ENCODE measurements at places on chromosomes 4 and X.

- DNase-seq: no peak
These were observed 73.6 kb downstream of the GABRB1 start for GRCh38 chr4:47104986-47105385.

- DNase-seq: no peak
These were observed 396.0 kb downstream of the PDGFC start for GRCh38 chr4:156575430-156576073.

DNA sequence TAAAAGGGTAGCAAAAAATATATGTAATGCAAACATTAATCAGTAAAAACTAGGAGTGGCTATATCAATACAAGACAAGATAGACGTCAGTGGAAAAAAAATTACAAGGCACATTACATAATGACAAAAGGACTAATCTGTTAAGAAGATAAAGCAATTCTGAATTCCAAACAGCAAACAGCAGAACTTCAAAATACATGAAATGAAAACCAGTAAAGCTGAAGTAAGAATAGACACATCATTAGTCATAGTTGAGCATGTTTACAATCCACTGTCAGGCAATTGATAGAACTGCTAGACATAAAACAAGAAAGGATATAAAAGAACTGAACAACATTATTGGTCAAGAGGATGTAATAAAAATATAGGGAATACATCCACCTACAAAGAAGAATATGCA lies 12.2 kb downstream of the SULT1B1 start:
- no peak for DNase-seq

- no peak for DNase-seq
These were observed 70.2 kb downstream of the CLDN22 start for GRCh38 chr4:183249854-183250253.

- no peak for DNase-seq
These were observed 122.5 kb downstream of the ADAMTS3 start for GRCh38 chr4:72446353-72447055.

DNA sequence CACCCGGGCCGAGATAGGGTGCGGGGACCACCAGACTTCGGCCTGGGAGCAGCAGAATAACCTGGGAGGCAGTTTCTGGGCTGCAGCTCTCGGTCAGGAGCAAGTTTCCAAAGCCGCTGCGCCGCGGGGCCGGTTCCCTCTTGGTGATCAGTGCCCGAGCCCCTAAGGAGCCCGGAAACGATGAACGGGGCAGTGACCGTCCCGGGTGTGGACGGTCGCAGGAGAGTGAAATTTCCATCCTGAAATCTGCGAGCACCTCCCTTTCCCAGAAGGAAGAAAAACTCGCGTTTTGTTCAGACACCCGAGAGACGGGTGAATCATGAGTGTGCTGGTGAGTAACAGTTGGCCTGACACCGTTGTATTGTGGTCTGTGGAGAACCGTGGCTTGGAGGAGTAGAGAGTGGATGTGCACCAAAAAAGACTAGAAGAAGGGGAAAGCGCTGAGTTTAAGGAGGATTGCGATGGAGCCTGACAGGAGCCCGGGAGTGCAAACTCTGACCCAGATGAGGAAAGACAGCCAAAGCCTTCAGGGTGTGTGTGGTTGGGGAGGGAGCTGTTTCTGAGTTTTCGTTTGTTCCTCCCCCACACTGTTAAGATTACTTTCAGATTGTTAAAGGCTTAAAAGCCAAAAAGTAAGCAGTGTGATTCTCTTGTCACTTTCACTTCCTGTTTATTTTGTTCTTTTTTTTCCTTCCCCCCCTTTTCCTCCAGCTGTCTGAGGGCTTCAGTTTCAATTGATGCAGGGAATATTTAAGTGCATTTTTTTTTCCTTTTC lies 828 bp downstream of the MCUB start:
- peak; percentile 76 for DNase-seq

- no peak for DNase-seq
These were observed 68.3 kb upstream of the CNKSR2 start for GRCh38 chrX:21305799-21306336.

DNA sequence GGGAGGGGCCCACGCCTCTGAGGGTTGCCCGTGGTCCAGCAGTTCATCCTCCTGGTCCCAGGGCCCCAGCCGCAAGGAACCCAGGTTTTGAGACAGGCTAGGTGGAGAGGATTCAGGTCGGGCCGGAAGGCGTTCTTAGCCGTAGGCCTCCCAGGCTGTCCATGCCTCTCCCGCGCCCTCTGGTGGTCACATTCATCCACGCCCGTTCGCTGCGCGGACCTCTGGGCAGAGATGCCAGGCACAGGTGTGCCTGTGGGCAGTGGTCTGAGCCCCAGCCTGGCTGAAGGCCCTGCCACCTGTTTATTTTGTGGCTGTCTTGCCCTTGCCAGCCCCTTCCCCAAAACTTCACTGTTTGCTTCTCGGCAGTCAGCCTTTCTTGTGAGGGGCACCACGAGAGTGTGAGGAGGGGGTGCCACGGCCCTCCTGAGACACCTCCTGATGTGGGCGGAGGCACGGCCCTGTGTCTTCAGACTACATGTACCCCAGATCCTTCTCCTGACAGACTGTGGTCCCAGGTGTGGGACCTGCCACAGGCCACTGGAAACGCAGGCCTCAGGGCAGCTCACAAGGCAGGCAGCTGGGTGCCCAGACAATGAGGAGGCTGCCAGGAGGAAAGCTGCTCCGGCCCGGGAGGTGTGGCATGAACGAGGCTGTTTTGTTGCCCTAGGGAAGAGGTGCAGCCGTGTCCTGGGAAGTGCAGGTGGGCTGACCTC lies 5.0 kb downstream of the UVSSA start:
- peak; percentile 93 for DNase-seq

DNA sequence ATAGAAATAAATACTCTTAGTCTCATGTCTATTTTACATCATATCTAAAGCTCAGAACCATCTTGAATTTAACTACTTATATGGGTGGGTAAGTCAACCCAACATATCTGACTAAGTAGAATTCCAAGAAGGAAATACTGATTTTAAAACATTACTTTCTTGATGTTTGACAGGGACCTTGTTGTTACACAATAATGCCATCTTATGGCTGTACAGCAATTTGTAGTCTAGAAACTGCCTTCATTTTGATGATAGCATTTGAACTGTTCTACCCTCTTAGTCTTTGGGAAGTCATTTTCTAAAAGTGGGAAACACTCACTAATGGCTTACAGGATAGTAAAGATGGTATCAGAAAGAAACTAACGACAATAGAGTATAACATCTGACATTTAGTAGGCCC lies 929.5 kb downstream of the DMD start:
- DNase-seq: no peak

DNA sequence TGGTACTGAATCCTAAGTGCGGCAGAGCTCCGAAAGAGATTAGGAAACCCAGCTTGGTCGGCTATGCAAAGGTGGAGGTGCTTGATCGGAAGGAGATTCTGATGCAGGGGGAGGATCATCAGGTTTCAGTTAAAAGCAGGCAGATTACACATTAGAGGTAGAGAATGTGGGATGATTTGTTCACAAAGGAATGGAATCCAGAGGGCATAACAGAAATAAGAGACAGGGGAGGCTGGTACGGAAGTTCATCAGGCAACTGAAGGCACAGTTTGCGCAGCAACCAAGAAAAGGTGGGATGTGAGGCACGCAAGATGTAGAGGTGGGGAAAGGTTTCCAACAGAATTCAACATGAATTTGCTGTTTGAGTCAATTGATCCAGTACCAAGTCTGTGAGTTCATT lies 424 bp upstream of the ZNF330 start:
- no peak for DNase-seq

GRCh38 chr4:33512397-33512796 lies 2731.9 kb downstream of the ARAP2 start:
- DNase-seq: no peak

GRCh38 chrX:40391662-40392061 lies 189.1 kb upstream of the ATP6AP2 start:
- no peak for DNase-seq

DNA sequence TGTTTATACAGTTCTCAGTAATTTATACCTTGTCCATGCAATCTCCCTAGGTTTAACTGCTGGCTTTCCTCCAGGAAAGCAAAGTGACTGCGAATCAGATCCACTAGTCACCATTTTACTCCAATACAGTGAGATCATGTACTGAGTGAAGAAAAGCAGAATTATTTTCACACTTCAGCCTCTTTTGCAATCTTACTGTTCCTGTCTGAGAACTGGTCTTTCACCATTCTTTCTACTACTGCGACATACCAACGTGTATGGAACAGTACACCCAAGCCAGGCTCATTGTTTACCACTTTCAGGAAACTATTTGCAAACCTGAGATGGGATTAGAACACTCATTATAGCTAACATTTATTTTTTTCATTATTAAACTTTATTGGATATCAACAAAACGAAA lies 8.0 kb upstream of the MSL3 start:
- no peak for DNase-seq

DNA sequence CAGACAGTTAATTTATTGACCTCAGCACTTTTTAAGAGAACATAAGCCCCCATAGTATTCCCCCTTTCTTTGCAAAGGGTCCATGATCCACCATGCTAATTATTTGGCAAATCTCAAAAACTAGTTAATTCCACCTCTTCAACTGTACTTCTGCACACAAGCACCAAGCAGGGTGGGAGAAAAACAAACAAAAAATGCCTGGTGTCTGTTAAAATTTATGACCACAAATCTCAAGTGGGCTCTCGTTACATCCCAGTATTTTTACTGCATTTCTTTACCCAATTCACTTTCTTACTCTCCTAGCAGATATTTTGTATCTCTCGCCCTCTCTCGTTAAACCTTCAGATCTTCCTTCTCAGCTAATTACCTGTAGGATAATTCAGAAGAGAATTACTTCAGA lies 6.1 kb downstream of the ARSJ start:
- no peak for DNase-seq

DNA sequence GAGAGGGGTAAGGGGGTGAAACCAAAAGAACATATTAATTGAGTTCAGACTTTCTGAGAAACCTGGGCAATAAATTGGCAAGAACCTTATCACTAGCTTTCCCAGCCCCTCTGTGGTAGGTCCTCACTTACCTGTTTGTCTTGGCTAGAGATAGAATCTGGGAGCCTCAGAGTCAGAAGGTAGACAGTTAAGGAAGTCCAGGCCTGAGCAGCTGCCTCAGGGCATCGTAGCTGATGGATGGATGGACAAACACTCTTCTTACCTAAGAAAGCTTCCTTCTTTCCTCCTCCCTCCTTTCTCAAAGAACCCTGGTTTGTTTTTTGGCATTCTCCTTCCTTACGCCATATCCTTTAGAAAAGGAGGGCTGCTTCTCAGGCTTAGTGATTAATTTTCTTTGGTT lies 24.4 kb downstream of the FRAS1 start:
- no peak for DNase-seq

DNA sequence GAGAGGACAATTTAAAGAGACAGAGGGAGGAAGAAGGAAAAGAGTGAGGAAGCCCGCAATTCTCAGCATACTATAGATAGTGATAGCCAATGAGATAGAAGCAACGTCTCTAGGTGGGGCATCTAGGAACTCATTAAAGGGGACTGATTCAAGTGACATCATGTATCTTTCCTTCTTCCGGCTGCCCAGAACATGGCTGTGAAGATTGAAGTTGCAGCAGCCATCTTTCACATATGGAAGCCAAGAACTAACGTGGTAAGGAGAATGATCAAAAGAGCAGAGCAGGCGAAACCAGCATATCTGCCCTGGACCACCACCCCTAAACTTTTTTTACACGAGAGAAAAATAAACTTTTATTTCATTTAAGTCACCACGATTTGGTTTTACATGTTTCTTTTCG lies 133.8 kb downstream of the DDX53 start:
- DNase-seq: no peak

DNA sequence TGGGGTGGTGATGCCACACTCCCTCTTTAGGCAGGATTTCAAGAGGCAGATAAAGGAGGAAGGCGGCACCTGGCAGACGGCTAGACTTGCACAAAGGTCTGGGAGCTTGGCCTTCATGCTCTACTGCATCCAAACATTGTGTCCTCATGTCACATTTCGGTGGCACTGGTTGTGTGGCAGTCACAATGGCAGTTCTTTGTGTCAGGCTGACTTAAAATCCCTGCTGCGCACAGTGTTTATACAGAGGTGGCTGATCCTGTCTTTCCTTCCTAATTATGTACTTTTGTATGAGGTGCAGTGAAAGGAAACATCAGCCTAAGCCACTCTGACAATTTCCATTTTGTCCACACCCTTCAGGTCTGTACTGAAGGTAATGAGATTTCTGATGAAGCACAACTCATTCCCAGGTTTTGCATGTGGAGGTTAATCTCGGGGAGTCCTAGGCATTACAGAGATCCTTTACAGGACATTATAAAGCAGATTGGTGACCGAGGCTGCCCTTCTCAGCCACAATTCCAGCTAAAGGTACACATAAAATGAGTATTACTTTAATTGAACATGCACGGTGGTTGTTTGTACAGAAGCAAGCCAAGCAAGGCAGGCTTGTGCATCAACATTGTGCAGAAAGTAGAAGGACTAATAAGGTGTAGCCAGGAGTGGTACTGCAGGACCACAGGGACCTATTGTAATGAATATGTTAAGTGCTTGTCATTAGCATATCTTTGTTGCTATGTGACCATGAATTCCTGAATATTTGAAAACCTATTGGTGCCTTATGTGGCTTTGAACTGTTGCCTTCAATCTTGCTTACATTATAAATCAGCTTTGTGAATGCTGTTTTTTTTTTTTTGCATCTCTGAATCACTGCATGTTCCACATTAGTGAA lies 147.6 kb downstream of the STK32B start:
- no peak for DNase-seq

- DNase-seq: no peak
These were observed 6.4 kb downstream of the MTM1 start for GRCh38 chrX:150574559-150575418.

- DNase-seq: no peak
These were observed 52.2 kb upstream of the NOCT start for GRCh38 chr4:138963412-138963811.

DNA sequence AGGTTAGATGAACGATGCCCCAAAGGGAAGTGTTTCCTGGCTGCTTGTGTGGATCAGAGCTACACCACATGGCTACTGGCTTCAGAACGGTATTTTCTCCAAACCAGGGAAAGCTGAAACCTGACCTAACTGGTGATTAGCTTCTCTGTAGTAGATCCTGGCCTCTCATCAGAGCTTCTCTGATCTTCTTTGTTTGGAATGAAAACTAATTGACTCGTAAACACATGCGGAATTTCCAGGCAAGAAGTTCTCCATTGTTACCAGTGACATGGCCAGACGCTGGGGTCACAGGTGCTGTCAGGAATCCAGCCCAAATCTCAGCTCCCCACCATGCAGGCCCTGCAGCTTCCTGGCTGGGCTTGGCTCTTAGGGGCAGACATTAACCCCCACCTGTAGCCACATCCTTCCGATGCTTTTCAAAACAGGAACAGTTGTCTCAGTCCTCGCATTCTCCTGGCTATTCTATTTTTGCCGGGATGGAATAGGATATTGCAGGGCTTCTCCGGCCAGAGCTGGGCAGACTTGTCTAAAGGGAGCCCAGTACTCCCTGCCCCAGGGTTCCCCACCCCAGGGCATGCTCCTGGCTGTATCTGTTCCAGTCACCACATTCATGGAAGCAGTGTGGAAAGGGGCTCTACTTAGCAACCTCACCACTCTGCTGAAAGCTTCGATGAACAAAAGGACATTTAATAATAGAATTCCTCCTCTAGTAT lies 305.4 kb upstream of the F9 start:
- DNase-seq: no peak

GRCh38 chrX:5397409-5397808 lies 831.3 kb downstream of the NLGN4X start:
- DNase-seq: no peak

GRCh38 chr4:67861513-67861912 lies 22.3 kb downstream of the TMPRSS11D start:
- no peak for DNase-seq

- no peak for DNase-seq
These were observed 559.1 kb downstream of the FSTL5 start for GRCh38 chr4:161604516-161605300.

Measured in Right ventricle myocardium inferior (tissue), 1 donor.